Left ventricle myocardium inferior (tissue), 1 donor: ENCODE measurements at places on chromosomes 1 and 21. TPM values are rescaled to one million over a fixed set of nuclear protein-coding genes. Genes with fewer than 3 reads are reported as not detected.

ERG gene
- 17.3 TPM for total RNA-seq

PLEKHG5 gene
- total RNA-seq: 16.2 TPM

CRYAA gene
- total RNA-seq: not detected

PTGFRN gene
- total RNA-seq: 111 TPM

PADI6 gene
- not detected for total RNA-seq

LCA5L gene
- total RNA-seq: 0.80 TPM

AMY1C gene
- total RNA-seq: not detected

DNA sequence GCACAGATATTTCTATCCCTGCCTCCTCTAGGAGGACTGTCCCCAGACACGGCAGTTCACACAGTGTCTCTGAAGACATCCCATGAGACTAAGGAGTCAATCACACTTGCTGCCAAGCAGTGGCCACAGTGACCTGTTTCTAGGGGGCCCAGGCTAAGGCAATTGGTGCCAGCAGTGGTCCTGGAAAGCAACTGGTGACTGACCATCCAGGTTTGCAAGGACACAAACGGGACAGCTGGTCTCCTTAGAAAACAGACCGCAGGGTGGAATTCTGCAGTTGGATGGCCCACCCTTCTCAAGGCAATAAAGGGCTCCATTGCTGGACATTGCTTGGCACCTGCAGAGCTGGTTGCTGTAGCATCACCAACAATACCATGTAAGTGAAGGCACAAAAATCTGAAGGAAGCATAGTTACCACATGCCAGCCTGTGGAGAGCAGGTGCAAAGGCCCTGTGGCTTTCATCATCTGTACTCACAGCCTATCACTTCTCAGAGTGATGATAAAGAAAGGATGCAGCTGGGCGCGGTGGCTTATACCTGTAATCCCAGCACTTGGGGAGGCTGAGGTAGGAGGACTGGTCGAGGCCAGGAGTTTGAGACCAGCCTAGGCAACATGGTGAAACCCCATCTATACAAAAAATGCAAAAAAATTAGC, 81.5 kb downstream of the STUM start:
- DNase-seq: no peak
- H3K27me3 ChIP-seq: no peaks in the 10 kb centered on the region
- H3K4me3 ChIP-seq: no peak overlapping the region

GRCh38 chr1:155226188-155226909, 17.9 kb downstream of the MTX1 start:
- H3K36me3 ChIP-seq: no peaks in the 10 kb centered on the region
- peaks cover 21% of the 10 kb centered on the region for H3K4me1 ChIP-seq
- H3K27ac ChIP-seq: peak overlapping the region; percentile 92
- peak overlapping the region; percentile 80 for H3K4me3 ChIP-seq

DNA sequence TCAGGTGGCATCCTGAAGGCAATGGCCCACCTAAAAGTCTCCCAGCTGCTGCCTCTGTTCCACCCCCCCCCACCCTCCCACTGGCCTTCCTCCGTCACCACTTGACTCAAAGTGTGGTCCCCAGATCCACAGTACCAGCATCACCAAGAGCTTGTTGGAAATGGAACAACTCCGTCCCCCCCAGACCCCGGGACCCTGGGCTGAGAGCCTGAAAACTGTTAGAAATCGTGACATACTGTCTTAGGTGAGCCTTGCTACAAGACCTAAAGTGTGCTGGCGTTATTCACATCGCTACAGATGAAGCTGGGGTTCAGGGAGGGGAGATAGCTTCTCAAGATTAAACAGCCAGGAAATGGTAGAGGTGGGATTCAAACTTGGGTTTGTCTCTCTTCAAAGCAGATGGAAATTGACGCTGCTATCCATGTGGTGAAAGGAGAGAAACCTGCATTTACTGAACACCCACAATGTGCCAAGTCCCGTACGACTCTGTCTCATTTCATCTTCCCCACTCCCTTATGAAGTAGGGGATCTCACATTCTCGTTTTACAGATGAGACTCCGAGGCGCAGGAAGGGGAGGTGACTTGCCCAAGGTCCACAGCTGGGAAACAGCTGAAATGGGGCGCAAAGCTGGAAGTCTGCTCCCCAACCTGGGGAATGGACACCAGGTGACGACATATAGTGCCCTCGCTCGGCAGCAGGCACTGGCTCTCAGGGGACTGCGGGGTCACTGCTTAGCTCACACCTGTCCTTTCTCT, 52.8 kb upstream of the IFFO2 start:
- DNase-seq: no peak
- peaks cover 45% of the 10 kb centered on the region for H3K27me3 ChIP-seq

GRCh38 chr1:96782206-96782605, 60.6 kb downstream of the PTBP2 start:
- no peak overlapping the region for H3K27ac ChIP-seq
- no peaks in the 10 kb centered on the region for H3K27me3 ChIP-seq
- peaks cover 61% of the 10 kb centered on the region for H3K36me3 ChIP-seq
- no peaks in the 10 kb centered on the region for H3K4me1 ChIP-seq
- no peak for DNase-seq

- H3K4me1 ChIP-seq: no peaks in the 10 kb centered on the region
- H3K27me3 ChIP-seq: no peaks in the 10 kb centered on the region
- no peak overlapping the region for H3K27ac ChIP-seq
- DNase-seq: no peak
- no peak overlapping the region for H3K4me3 ChIP-seq
- H3K36me3 ChIP-seq: no peaks in the 10 kb centered on the region
Observed at GRCh38 chr1:68370101-68370915, 79.4 kb downstream of the RPE65 start.

- H3K4me1 ChIP-seq: no peaks in the 10 kb centered on the region
- DNase-seq: no peak
- H3K27ac ChIP-seq: no peak overlapping the region
- H3K27me3 ChIP-seq: no peaks in the 10 kb centered on the region
Observed at GRCh38 chr1:65890201-65890843, 97.6 kb downstream of the PDE4B start.

DNA sequence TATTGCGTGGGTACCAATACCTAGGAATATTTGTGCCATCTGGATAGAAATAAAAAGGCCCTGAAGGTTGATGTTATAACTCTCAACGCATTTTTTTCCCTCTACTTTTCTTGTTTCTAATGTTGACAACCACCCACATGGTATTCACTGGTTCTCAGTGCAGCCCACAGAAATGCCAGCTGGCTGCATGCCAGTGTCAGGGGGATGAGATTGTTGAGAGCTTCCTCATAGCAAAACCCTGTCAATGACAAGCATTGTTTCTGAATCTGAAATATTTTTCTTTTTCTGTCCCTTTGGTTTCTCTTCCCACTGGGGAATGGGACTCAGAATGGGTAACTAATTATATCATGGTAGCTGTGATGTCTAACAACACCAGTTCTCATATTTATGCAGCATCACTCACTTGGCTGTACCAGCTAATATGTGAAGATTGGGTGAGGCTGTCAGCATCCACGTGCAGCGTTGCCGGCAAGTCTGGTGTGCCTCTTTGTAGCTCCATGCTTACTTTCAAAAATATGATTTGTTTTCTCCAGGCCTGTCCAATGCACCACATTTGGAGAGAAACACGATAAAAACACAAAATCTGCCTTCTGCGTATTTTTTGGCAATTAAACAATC, 284.6 kb downstream of the PTBP2 start:
- H3K4me3 ChIP-seq: no peak overlapping the region
- H3K27ac ChIP-seq: no peak overlapping the region
- peak; percentile 15 for DNase-seq
- no peaks in the 10 kb centered on the region for H3K4me1 ChIP-seq
- H3K36me3 ChIP-seq: no peaks in the 10 kb centered on the region

DNA sequence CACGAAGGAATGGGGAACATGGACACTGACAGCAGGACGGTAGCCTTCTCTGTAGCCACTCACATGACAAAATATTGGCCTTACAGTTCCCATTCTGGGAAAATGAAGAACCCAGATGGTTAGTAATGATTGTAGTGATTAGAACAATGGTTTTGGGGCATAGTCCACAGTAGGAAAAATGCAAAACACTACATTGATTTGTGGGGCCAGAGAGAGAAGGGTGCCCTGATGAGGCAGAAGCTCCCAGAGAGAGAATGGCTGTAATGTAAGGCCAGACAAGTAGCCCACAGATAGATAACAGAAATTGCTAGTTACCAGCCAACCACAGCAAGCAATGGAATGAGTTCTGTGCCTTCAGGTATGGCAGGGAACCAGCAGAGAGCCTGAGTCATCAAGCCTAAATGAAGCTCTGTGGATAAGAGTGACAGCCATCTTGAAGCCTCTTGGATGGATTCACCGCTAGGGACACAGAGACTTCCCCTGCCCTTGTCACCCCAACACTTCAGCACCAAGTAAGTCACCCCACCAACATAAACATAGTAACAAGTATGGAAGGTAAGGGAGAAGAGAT, 206.1 kb downstream of the BACH1 start:
- H3K27ac ChIP-seq: no peak overlapping the region
- no peak for DNase-seq
- H3K36me3 ChIP-seq: no peaks in the 10 kb centered on the region
- no peaks in the 10 kb centered on the region for H3K4me1 ChIP-seq

- H3K4me3 ChIP-seq: no peak overlapping the region
- no peaks in the 10 kb centered on the region for H3K4me1 ChIP-seq
- H3K27me3 ChIP-seq: no peaks in the 10 kb centered on the region
- H3K36me3 ChIP-seq: no peaks in the 10 kb centered on the region
- no peak overlapping the region for H3K27ac ChIP-seq
Observed at GRCh38 chr1:215665215-215665614, 98.1 kb downstream of the KCTD3 start.

- peaks cover 32% of the 10 kb centered on the region for H3K27me3 ChIP-seq
- no peak overlapping the region for H3K4me3 ChIP-seq
- H3K4me1 ChIP-seq: no peaks in the 10 kb centered on the region
- no peaks in the 10 kb centered on the region for H3K36me3 ChIP-seq
- DNase-seq: no peak
Observed at GRCh38 chr1:30285501-30285932, 437.9 kb downstream of the MATN1 start.

DNA sequence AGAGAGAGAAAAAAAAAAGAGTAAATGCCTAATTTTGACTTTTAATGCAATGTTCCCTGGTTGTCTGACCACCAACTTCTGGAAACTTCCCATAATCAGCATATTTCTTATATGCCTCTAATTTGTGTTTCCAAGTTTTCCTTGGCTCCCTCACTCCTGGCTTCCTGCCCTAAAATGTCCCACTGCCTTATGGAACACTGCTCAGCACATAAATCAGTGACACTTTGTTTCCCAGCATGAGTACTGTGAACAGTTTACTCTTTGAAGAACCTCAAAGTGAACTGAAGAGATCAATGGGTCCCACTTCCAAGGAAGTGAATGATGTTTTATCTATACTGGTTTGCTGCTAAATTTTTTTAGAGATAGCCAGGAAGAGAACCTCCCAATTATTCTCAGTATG, 271.3 kb upstream of the PRMT6 start:
- no peak overlapping the region for H3K4me3 ChIP-seq
- DNase-seq: no peak
- H3K36me3 ChIP-seq: no peaks in the 10 kb centered on the region
- no peaks in the 10 kb centered on the region for H3K27me3 ChIP-seq

- H3K4me1 ChIP-seq: peaks cover 14% of the 10 kb centered on the region
- no peak overlapping the region for H3K4me3 ChIP-seq
- no peak overlapping the region for H3K27ac ChIP-seq
- H3K36me3 ChIP-seq: no peaks in the 10 kb centered on the region
- DNase-seq: no peak
- H3K27me3 ChIP-seq: no peaks in the 10 kb centered on the region
Observed at GRCh38 chr1:60571811-60572210, 498.2 kb upstream of the C1orf87 start.

DNA sequence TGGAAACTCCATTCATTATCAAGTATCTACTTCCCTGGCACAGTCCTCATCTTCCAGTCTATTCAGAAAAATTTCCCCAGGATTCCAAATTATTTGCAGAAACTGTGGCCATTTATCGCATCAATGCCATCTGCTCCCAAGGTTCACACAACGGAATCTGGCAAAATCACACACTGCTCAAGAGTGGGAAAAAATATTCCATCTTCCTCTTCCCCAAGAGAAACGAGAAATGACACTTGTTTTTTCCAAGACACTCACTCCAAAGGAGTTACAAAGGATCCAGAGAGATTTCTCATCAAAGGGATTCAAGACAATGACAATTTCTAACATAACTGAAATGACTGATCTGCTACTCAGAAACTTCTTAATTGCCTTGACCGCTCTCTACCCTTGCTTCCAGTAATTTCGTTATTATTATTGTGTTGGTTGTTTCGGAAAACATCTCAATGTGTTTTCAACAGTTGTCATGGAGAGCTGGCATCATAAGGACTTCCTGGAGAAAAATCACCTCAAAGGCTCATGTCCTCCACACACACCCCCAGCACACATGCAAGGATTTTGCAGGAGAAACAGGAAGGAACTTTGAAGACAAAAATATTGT, 128.0 kb downstream of the PSMG1 start:
- H3K27ac ChIP-seq: peak overlapping the region; percentile 82
- H3K27me3 ChIP-seq: no peaks in the 10 kb centered on the region
- H3K4me3 ChIP-seq: no peak overlapping the region
- H3K4me1 ChIP-seq: peaks cover 54% of the 10 kb centered on the region
- H3K36me3 ChIP-seq: no peaks in the 10 kb centered on the region

- peaks cover 84% of the 10 kb centered on the region for H3K36me3 ChIP-seq
- H3K4me3 ChIP-seq: no peak overlapping the region
- no peak overlapping the region for H3K27ac ChIP-seq
- H3K27me3 ChIP-seq: no peaks in the 10 kb centered on the region
- no peak for DNase-seq
Observed at GRCh38 chr1:53968125-53968513, 22.0 kb downstream of the LRRC42 start.

DNA sequence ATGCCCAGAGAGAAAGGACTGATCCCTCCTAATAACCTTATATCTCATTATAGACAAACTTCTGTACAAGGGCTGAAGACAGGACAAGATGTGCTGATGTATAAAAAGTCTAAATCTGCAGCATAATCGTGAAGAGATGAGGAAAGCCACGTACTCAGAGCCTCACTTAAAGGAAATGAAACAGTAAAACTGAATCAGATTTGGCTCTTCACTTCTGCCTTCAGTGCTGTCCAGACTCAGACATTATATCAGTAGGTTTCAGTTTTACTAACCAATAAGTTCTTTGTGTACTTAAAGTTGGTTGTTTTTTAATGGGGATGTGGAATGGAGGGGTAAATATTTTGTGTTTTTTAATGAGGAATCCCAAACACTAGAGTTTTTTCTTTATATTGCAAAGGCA, 45.3 kb upstream of the RGS1 start:
- H3K36me3 ChIP-seq: no peaks in the 10 kb centered on the region
- H3K4me1 ChIP-seq: no peaks in the 10 kb centered on the region
- no peak for DNase-seq

DNA sequence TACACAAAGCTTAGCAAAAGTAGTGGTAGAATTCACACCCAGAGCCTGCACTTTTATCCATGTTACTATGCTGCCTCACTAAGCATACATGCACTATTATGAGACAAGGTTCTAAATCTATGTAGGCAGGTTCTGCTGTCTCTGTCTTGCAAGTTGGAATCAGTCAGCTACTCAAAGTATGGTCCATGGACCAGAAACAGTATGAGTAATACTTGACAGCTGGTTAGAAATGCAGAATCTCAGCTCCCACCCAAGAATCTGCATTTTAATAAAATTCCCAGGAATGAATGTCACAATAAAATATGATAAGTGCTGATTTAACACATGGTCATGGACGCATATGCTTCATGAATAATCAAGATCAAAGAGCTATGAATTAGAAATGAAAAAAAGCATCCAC, 50.5 kb downstream of the DSCAM start:
- no peak overlapping the region for H3K27ac ChIP-seq
- H3K27me3 ChIP-seq: no peaks in the 10 kb centered on the region
- no peak for DNase-seq
- no peak overlapping the region for H3K4me3 ChIP-seq

GRCh38 chr1:119081267-119081666, 59.2 kb downstream of the WARS2 start:
- no peak overlapping the region for H3K4me3 ChIP-seq
- H3K4me1 ChIP-seq: peaks cover 29% of the 10 kb centered on the region
- DNase-seq: no peak
- no peaks in the 10 kb centered on the region for H3K27me3 ChIP-seq
- H3K27ac ChIP-seq: no peak overlapping the region
